ENCODE measurements at places on chromosomes 6 and 20.

DNA sequence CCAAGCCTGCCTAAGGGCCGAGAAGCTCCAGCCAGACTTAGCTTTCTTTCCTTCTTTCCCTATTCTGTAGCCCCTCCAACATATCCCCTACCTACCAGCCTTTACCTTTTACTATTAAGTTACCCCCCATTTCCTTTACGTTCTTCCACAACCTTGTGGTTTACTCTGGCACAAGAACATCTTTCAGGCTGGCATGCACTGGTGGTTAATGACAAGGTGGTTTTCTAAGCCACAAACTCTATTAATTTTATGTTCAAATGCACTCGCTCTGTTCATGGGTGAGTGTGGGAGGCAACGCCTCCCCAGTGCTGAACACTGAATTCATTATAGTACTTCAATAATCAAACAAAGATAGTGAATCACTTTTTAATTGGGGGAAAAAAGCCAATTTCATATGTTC lies 64.4 kb downstream of the TRERF1 start:
- peak; percentile 51 for DNase-seq

DNA sequence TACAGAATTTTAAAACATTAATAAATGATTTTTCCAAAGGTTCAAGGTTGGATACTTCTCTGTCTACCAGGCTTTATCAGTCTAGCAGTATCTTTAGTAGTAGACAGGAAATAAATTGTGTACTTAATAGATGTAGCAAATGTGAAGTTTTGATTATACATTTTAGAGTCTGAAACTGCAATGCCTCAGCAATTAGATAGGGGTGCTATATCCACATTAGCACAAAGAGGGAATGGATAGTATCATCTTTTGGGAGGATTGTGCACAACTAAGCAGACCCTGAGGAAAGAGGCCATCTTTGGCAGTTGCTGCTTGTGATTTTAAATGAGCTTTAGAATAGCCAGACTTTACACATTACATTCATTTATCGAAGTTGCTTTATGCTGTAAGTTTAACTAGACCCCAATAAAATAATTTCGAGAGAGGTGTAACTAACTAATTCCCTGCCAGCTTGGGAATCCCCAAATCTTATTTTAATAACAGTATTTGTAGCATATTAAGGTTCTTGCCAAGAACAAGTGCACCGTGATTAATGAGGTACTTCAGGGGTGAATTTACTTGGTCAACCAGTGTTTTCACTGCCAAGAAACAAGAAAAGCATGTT lies 2.8 kb downstream of the KCNQ5 start:
- DNase-seq = no peak

- DNase-seq = no peak
Observed at GRCh38 chr20:35267092-35267491, 10.8 kb downstream of the MMP24OS start.

- no peak for DNase-seq
Observed at GRCh38 chr6:31055441-31055840, 45.2 kb downstream of the MUC22 start.

DNA sequence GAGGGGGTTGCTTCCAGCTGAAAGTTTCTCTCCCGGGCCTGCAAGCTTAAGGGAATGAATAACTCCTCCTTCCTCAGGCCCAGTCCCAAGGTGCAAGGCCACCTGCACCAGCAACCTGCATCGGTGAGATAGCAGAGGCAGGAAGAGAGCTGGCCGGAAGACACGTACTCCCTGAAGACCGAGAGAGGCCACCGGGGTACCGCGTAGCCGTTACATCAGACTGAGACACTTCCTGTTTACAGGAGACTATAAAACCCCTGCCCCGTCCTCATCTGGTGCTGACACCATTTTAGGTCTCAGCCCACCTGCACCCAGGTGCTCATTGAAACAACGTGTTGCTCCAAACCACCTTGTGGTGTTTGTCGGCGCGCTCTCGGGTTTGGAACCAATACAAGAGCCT lies 60.5 kb upstream of the PRND start:
- no peak for DNase-seq

DNA sequence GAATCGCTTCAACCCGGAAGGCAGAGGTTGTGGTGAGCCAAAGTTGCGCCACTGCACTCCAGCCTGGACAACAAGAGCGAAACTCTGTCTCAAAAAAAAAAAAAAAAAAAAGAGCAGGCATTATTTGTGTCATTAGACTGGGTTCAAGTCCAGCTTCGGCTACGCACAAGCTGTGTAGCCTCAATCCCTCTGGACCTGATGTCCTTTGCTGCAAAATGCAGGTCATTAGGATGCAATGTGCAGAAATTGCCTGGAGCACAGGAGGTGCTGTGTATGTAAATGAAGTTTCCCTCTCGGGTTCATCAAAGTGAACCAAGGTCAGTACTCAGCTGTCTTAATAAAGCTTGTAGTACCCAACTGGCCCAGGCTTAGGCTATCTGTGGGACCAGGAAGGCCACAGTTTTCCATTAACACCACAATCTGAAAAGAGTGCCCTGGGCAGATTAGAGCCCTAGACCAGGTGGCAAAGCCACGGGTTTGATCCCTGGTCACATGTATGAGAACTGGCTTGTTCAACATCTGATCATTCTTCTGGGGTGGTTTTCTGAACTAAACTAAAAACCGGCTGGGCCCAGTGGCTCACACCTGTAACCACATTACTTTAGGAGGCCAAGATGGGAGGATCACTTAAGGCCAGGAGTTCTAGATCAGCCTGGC lies 155.3 kb downstream of the ZMYND8 start:
- no peak for DNase-seq

DNA sequence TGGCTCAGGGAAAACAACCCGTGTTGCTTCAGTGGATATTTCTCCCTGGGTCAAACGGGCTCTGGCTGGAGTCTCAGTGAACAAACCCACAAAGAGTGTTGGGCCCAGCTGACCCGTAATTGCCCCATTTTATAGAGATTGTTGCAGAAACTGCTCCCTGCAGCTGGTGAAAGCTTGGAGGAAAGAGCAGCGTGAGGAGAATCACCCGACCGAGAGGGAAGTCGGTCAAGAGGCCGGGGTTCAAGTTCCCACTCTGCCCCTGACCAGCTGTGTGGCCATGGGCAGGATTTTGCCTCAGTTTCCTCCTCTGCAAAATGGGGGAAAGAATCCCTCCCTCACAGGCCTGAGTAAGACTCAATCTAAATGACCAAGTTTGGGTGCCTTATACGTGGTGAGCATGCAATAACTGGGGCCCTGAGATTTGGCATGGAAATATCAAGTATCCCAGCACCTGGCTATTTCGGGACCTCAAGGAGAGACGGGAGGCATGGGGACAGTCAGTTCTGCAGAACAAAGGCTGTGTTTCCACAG lies 1.7 kb upstream of the TGM2 start:
- DNase-seq = no peak

- no peak for DNase-seq
Observed at GRCh38 chr6:125346926-125347563, 45.3 kb upstream of the HDDC2 start.

DNA sequence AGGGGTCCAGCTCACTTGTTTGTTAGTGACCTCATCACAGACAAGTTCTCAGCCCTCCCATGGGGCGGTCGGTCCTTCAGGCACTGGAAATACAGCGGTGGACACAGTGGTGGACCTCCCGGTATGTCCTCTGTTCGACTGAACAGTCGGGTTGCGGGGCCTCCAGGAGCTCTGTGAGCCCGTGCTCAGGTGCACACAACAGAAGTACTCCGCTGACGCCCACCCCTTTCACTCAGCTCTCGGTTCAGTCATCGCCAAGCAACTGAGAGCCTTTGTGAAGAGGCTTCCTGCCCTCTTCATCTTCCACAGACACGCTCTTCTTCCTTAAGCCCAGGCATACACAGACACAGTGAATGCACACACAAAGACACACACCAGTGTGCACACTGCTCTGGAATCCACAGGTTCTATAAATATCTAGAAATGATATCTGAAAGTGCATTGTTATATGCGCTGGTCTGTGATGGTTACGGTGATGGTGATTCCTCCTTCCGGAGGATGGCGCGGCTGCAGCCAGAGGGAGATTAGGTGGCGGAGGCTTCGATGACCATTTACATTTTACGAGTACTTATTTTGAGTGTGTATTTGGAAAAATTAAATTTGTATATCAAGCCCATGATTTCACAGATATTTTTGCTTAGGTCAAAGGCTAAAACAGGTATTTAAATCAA lies 46.8 kb upstream of the BHLHE23 start:
- DNase-seq = no peak

DNA sequence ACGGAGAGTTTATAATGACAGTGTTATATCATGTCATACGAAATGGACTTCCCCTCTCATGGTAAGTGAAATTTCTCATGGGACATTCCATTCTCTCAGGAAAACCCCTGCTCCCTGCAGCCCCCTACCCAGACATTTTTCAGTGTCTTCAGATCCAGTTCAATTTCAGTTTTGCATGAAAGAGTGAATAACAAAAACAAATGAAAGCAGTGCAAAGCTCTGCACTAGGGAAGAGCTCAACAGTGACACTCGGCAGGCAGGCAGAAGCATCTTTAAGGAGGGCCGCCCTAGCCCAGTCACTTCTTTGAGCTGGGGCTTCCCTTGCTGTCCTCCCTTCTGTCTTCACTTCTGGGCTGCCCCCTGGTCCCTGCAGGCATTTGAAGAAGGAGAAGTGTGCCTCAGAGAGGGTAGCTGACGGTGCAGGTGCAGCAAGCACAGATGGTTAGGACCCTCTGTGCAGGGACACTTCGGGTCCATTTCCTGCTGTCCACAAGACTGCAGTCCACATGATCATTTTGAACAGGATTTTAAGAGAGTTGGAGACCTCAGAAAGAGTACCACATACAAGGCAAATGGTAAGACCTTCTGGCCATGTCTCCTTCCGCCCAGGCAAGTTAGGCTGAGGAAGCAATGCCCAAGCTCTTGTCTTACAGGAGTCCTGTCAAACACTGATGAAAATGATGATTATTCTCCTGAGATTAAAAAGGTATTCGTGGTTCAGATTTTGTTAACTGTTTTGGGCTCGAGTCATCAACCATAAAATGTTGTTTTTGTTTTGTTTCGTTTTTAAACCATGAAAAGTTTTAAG lies 5.4 kb upstream of the DUSP22 start:
- DNase-seq = no peak

- no peak for DNase-seq
Observed at GRCh38 chr6:38973178-38974057, 75.2 kb upstream of the GLP1R start.

GRCh38 chr6:35287671-35288396 lies 9.8 kb upstream of the DEF6 start:
- no peak for DNase-seq

- DNase-seq = no peak
Observed at GRCh38 chr6:12624142-12624837, 92.3 kb upstream of the PHACTR1 start.

GRCh38 chr6:89605861-89606260 lies 32.7 kb downstream of the LYRM2 start:
- DNase-seq = no peak

DNA sequence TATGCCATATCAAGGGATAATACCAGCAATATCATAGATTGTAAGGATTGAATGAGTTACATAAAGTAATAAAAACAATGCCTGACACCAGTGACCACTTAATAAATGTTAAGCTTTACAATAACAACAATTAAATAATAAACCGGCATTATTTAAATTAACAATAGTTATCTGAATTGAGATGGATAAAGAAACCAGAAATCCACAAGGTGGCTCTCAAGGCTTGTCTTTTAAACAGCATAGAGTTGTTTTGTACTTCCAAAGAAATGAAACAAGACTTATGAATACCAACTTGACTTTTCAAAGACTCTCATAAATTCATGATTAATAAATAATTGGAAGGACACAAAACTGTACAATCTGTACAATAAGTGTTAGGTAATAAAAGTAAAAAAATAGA lies 203.1 kb downstream of the ASCC3 start:
- no peak for DNase-seq

GRCh38 chr6:11092668-11093375 lies 812 bp upstream of the SMIM13 start:
- no peak for DNase-seq

- DNase-seq = no peak
Observed at GRCh38 chr20:43514648-43514999, 7.1 kb downstream of the L3MBTL1 start.

- no peak for DNase-seq
Observed at GRCh38 chr6:35141007-35141655, at the start of gene TCP11. TSS of gene TCP11 (minus strand) at chr6:35141339. CDS start at chr6:35140870, 469 bp downstream.

- no peak for DNase-seq
Observed at GRCh38 chr6:140462453-140463311, 1088.2 kb upstream of the CITED2 start.

DNA sequence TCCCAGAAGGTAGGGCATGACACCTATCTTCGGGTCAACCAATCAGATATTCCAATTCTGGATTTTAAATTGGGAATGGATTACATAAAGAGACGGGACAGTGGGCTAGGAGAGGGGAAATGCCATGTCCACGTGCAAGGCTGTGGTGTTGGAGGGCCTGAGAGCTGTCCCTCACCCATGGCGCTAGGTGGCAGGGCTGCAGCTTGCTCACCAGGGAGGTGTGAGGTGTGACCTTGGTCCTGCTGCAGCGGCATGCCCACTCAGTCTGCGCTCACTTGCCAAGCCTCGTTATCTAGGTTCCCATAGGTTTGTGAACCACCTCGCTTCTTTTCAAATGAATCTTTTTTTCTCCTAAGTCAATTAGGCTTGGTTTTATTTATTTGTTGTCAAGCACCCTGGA lies 19.4 kb upstream of the CST3 start:
- DNase-seq = no peak

GRCh38 chr6:53922539-53922981 lies 127.8 kb downstream of the LRRC1 start:
- no peak for DNase-seq

DNA sequence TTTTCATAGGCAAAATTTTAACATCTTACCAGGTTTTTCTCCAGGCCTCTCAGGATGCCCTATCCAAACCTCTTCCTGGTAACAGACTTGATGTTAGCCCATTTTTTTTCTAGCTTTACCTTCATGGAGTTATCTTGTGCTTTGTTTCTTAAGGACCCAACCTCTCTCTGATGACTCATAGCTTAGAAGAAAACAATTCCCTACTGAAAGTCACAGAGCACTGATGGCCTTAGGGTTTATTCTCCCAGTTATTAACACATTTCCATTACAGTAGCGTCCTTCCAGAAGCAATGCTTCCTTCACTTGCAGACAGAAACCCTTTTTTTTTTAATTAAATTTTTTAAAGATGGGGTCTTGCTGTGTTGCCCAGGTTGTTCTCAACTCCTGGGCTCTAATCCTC lies 79.4 kb downstream of the IYD start:
- DNase-seq = no peak

DNA sequence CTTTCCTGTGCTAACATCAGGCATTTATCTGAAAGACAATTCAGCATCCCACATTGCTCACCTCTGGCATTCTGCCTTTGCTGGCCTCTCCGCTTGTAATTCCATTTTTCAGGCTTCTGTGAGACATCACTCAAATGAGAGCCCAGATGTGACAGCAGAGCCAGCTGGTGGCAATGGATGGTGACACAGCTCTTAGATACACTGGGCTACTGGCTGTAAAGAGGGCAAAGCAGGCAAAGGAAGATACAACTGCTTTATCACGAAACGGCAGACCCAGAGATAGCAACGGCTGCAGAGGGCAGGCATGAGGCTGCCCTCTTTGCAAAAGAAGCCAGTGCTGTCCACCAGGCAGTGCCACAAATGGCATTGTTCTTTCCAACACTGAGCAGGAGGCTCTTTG lies 329.8 kb downstream of the KIF16B start:
- no peak for DNase-seq

Measured in central memory CD8-positive, alpha-beta T cell (primary cell).